ENCODE measurements at places on chromosomes 2 and 18. TPM values are rescaled to one million over a fixed set of nuclear protein-coding genes. Genes with fewer than 3 reads are reported as not detected.

Gene CD302
- total RNA-seq, result 2.1 TPM

Gene LIPG
- 0.21 TPM for total RNA-seq

Gene ADAM23
- 8.4 TPM for total RNA-seq

Gene SERPINB12
- total RNA-seq, result not detected

Gene ABCB11
- not detected for total RNA-seq

Gene DAW1
- total RNA-seq, result 3.2 TPM

Gene TSPYL6
- not detected for total RNA-seq

Gene MEIS1
- 1.2 TPM for total RNA-seq

Gene TMEM169
- total RNA-seq, result 0.59 TPM

Gene SNORC
- total RNA-seq, result 9.6 TPM

Gene PCARE
- not detected for total RNA-seq

Gene ATP9B
- total RNA-seq, result 16.6 TPM

Gene DNAJC5G
- not detected for total RNA-seq

Gene NOL4
- total RNA-seq, result not detected

Gene REG3G
- not detected for total RNA-seq

Gene CD8B2
- total RNA-seq, result not detected

Gene FAM237A
- not detected for total RNA-seq

Gene UCN
- 1.2 TPM for total RNA-seq

Gene CRYGD
- total RNA-seq, result not detected

Gene AKAIN1
- total RNA-seq, result not detected

Gene AMER3
- not detected for total RNA-seq

Gene CHRNG
- total RNA-seq, result not detected

Gene GPBAR1
- 0.31 TPM for total RNA-seq

Gene CAMKMT
- 4.9 TPM for total RNA-seq

Gene DRC1
- 0.31 TPM for total RNA-seq

Gene MAP4K3
- total RNA-seq, result 16.2 TPM

Gene SLC16A14
- total RNA-seq, result 0.83 TPM

Gene RAB17
- 0.23 TPM for total RNA-seq

Gene SCYGR3
- not detected for total RNA-seq

Gene ALMS1
- 10.1 TPM for total RNA-seq

Gene LRRC30
- not detected for total RNA-seq

Gene PLGLB2
- 0.23 TPM for total RNA-seq

Gene GULP1
- 27.5 TPM for total RNA-seq

Gene GPR39
- 7.5 TPM for total RNA-seq

Gene TNS1
- total RNA-seq, result 8.0 TPM

Gene SLC39A10
- total RNA-seq, result 18.4 TPM

Gene PARD3B
- total RNA-seq, result 1.1 TPM

Gene PGAP1
- 2.6 TPM for total RNA-seq

Gene CYP27C1
- 4.7 TPM for total RNA-seq

Gene TOGARAM2
- 0.29 TPM for total RNA-seq

Gene GYPC
- total RNA-seq, result not detected

Gene SERPINB3
- total RNA-seq, result not detected

Gene RTKN
- 18.9 TPM for total RNA-seq

Gene FANCL
- total RNA-seq, result 29.3 TPM
